Thoracic aorta (tissue), 2 donors: ENCODE measurements at places on chromosomes 7 and 10. TPM values are rescaled to one million over a fixed set of nuclear protein-coding genes. Genes with fewer than 3 reads are reported as not detected.

The CYP2E1 gene
- 2.9 TPM for total RNA-seq

The RBM20 gene
- total RNA-seq: 13.9 TPM

The ABCB1 gene
- 1.4 TPM for total RNA-seq

The BLNK gene
- total RNA-seq: 6.9 TPM

The FAM241B gene
- 7.8 TPM for total RNA-seq

The PLXDC2 gene
- total RNA-seq: 105 TPM
